ENCODE measurements at places on chromosomes 1 and 21. TPM values are rescaled to one million over a fixed set of nuclear protein-coding genes. Genes with fewer than 3 reads are reported as not detected.
A peak's percentile ranks its signal among the peaks of the same experiment; 100 is the strongest.

DNA sequence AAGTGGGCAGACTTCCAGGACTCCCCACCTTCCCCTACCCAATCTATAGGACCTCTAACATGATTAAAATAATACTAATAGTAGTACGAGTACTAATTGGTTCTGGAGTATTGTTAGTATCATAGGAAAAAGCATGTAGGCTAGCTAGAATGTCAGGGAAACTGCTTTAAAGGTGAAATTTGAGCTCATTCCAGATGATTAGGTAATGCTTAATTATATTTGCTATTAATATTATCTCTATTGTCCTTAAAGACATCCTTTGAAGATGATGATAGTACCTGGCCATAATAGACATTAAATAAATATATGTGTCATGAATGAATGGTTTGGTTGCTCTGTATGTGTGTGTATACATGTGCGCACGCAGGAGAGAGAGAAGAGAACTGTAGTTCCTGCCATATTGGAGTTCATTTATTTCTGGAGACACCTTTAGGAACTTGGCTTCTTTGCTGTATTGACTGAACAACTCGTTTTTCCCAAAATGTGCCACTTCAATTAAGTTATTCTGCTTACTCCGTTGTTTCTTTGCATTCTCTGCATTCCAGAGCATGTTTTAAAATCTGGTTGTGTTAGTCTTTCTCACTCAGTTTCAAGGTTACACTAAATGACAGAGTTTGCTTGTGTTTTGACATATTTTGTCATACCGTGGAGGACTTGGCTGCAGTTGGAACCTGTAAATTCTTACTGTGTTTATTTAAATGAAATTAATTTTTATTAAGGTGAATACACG lies 117.1 kb downstream of the OSBPL9 start:
- H3K4me3 ChIP-seq = no peak overlapping the region
- no peaks in the 10 kb centered on the region for H3K27me3 ChIP-seq
- H3K36me3 ChIP-seq = no peaks in the 10 kb centered on the region
- peaks cover 51% of the 10 kb centered on the region for H3K4me1 ChIP-seq
- peak overlapping the region; percentile 8 for H3K27ac ChIP-seq

DNA sequence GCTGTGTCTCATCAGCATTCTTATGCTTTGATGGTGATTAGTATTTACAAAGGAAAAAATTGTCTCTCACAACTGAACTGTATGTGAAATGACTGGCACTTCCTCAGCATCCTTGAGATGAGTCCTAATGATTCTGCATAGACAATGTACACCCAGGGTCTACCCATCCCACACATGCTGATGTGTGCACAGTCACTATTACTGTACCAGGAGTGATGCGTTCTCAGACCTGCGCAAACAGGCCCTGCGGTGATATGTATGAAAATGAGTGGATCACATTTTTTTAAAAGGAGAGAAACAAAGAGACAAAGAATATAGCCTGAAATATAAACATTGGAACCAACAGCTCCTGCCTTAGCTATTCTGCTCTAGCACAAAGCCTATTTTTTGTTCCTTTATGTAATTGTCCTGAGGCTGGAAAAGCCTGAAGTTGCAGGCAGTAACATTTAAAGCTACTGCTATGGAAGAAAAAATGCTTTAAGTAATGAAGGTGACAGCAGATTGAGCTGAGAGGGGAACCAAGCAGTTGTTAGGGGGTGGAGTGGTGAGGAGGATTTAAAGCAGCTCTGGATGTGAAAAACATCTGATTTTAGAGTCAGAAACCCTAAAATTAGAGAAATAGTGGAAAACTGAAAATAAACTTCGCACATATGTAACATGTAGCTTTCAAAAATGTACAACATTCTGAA lies 5.5 kb downstream of the RCAN1 start:
- H3K4me1 ChIP-seq = peaks cover 21% of the 10 kb centered on the region
- H3K36me3 ChIP-seq = no peaks in the 10 kb centered on the region
- no peak for DNase-seq
- no peak overlapping the region for H3K4me3 ChIP-seq
- H3K27ac ChIP-seq = no peak overlapping the region

DNA sequence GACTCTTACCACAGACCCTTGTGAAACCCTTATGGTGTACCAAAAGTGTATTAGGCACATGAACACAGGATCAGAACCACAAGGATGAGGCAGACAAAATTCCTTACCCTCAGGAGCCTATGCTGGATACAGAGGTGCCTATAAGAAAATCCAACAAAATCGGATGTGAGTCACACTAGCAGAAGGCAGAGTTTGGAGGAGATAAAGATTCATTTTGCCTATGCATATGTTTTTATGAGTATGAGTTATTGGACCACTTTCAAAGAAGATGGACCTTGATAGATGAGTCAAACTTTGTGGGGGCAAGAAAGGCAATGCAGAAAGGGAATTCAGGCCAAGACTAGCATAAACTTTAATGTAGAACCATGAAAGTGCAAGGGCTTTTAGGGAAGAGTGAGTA lies 17.0 kb downstream of the CAMK1G start:
- H3K4me3 ChIP-seq = no peak overlapping the region
- H3K36me3 ChIP-seq = no peaks in the 10 kb centered on the region
- H3K27ac ChIP-seq = no peak overlapping the region
- no peak for DNase-seq

GRCh38 chr1:20480951-20481617 lies 4.9 kb downstream of the CAMK2N1 start:
- no peak overlapping the region for H3K4me3 ChIP-seq
- no peaks in the 10 kb centered on the region for H3K36me3 ChIP-seq
- no peak overlapping the region for H3K27ac ChIP-seq
- no peak for DNase-seq
- H3K4me1 ChIP-seq = peaks cover 42% of the 10 kb centered on the region
- H3K27me3 ChIP-seq = peaks cover 52% of the 10 kb centered on the region

DNA sequence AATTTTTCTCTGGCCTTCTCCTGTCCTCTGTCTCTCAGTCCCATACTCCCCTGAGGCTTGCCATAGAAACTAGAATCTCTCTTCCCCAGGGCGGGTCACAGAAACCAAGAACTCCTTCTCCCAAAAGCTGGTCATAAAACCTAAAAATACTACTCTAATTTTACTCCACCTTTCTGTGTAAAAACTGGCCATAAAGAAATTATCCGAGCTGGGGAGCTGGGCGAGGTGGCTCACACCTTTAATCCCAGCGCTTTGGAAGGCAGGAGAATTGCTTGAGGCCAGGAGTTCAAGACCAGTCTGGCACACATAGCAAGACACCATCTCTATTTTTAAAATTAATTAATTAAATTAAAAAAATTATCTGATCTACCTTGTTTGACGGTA lies 3.0 kb downstream of the ALG14 start:
- DNase-seq = no peak
- peaks cover 18% of the 10 kb centered on the region for H3K4me1 ChIP-seq
- H3K36me3 ChIP-seq = peaks cover 4% of the 10 kb centered on the region
- H3K27ac ChIP-seq = no peak overlapping the region
- H3K27me3 ChIP-seq = no peaks in the 10 kb centered on the region

DNA sequence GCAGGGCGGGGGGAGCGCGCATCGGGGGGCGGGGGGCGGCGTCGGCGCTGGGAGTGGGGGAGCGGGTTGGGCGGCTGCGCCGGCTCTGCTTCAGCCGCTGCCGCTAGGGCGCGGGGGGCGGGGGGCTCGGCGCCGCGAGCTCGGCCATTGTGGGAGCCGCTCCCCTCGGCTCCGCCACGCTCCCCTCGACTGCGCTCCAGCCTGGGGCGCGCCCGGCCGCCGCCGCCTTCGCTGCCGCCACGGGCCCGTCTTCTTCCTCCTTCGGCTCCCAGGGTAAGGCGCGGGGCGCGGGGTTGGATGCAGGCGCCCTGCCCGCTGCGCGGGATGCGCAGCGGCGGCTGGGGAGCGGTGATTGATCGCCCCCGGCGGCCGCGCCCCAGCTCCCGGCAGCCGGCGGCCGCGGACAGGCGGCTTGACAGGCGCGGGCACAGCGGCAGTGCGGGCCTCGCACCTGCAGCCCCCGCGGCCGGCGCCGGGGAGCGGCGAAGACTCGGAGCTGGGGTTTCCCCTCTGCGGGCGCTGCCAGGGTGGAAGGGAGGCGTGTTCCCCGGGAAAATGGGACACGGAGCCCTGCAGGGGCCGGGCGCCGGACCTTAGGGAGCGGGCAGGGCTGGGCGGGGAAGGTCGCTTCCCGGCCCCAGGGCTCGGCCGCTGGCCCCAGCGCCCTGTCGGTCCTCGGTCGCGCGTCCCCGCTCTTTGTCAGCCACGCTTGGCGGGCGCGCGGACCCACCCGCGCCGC lies 55.3 kb downstream of the NDUFS5 start:
- H3K27me3 ChIP-seq = peaks cover 10% of the 10 kb centered on the region
- no peak overlapping the region for H3K27ac ChIP-seq
- no peak for DNase-seq

GRCh38 chr1:64133036-64133435 lies 70.4 kb upstream of the UBE2U start:
- no peak overlapping the region for H3K27ac ChIP-seq
- no peak for DNase-seq
- H3K4me3 ChIP-seq = no peak overlapping the region
- no peaks in the 10 kb centered on the region for H3K27me3 ChIP-seq
- no peaks in the 10 kb centered on the region for H3K36me3 ChIP-seq

DNA sequence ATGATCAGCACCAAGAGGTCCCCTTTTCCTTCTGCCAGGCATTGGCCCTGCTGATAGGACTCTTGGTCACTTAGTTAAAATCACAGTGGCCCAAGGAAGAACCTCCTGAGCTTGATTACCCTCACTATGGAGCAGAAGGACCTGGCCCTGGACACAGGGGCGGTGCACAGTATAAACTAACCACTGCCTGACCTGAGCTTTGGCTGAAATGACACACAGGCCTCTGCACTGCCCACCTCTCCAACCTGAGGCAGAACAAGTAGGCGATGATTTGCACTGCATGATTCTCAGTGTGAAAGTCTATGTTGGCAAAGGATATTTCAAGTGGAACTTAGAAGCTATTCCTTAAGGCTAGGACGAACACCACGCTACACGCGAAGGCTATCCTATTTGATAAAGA lies 48.5 kb downstream of the CAPN2 start:
- no peak overlapping the region for H3K27ac ChIP-seq
- no peaks in the 10 kb centered on the region for H3K4me1 ChIP-seq
- DNase-seq = no peak
- no peak overlapping the region for H3K4me3 ChIP-seq
- H3K27me3 ChIP-seq = no peaks in the 10 kb centered on the region

DNA sequence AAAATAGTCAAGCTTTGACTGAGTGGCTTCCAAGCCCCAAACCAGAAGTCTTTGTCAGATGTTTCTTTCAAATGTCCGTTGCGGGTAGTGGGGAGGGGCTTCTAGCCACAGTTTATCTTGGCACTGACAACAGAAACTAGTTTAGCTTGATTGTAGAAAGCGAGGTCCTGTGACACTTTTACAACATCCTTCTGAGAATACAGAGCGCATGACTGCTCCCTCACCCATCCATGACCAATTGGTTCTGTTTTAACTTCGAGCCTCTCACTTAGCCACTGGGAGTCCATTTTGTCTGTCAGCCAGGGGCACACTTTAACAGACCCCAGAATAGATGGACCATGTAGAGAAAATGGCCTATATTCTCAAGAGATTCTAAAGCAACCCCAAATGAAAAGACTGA lies 199.2 kb upstream of the ST6GALNAC5 start:
- H3K36me3 ChIP-seq = no peaks in the 10 kb centered on the region
- H3K4me1 ChIP-seq = no peaks in the 10 kb centered on the region
- no peaks in the 10 kb centered on the region for H3K27me3 ChIP-seq
- no peak overlapping the region for H3K4me3 ChIP-seq
- H3K27ac ChIP-seq = no peak overlapping the region

GRCh38 chr1:3773572-3774275 lies 1.2 kb downstream of the SMIM1 start:
- no peaks in the 10 kb centered on the region for H3K36me3 ChIP-seq
- no peak overlapping the region for H3K27ac ChIP-seq
- peaks cover 46% of the 10 kb centered on the region for H3K4me1 ChIP-seq
- H3K27me3 ChIP-seq = peaks cover 15% of the 10 kb centered on the region
- no peak for DNase-seq

DNA sequence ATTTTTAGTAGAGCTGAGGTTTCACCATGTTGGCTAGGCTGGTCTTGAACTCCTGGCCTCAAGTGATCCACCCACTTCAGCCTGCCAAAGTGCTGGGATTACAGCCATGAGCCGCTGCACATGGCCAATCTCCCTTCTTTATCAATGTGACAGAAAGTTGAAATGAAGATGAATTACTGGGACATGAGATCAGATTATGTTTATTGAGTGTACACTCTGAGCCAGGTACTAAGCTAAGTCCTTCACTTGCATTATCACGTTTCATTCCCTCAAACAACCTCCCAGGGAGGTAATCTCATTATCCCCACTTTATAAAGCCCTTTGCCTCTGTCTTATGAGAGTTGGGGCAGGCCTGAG lies 6.3 kb upstream of the CHI3L2 start:
- no peak overlapping the region for H3K4me3 ChIP-seq
- peaks cover 13% of the 10 kb centered on the region for H3K4me1 ChIP-seq
- H3K27me3 ChIP-seq = no peaks in the 10 kb centered on the region
- H3K36me3 ChIP-seq = no peaks in the 10 kb centered on the region
- H3K27ac ChIP-seq = no peak overlapping the region
- no peak for DNase-seq

GRCh38 chr1:208535511-208535910 lies 291.3 kb upstream of the PLXNA2 start:
- H3K27me3 ChIP-seq = peaks cover 11% of the 10 kb centered on the region
- no peak for DNase-seq
- no peaks in the 10 kb centered on the region for H3K36me3 ChIP-seq

- H3K36me3 ChIP-seq = no peaks in the 10 kb centered on the region
- H3K4me1 ChIP-seq = no peaks in the 10 kb centered on the region
- H3K27me3 ChIP-seq = no peaks in the 10 kb centered on the region
- H3K4me3 ChIP-seq = no peak overlapping the region
- no peak for DNase-seq
These were observed 9.2 kb upstream of the NOS1AP start for GRCh38 chr1:162060314-162060713.

DNA sequence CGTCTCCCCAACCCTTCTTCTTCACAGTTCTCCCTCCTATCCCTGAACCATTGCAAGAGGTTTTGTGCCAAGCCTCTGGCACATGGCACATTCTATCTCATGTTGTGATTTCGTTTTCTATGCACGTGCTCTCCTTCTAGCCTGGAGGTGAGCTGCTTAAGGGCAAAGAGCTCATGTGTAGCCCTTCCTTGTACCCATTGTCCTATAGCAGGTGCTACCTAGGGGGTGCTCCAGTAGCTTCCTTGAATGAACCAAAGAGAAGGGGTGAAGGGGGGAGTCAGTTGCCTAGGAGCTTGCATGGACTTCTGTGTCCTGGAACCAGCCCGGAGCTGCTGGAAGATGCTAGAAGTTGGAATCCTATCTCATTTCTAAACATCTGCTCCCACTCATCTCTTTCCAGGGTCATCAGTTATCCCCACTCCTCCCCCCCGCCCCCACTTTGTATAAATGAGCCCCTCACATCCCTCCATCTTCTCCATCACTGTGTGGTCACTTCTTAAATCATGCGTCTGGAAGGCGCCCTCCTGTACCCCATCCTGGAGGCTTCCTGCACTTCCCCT lies 535 bp upstream of the DISC1 start:
- peak overlapping the region; percentile 84 for H3K4me3 ChIP-seq
- no peaks in the 10 kb centered on the region for H3K27me3 ChIP-seq
- no peak for DNase-seq
- H3K36me3 ChIP-seq = no peaks in the 10 kb centered on the region

The TEDDM1 gene
- not detected for total RNA-seq

The SLC35F3 gene
- 0.47 TPM for total RNA-seq

The FHAD1 gene
- 1.6 TPM for total RNA-seq

The DNAJC28 gene
- total RNA-seq = 4.5 TPM

The SH2D2A gene
- 0.29 TPM for total RNA-seq

The BGLAP gene
- total RNA-seq = 1.2 TPM
